ENCODE measurements at places on chromosomes 13 and 19. TPM values are rescaled to one million over a fixed set of nuclear protein-coding genes. Genes with fewer than 3 reads are reported as not detected.

PNPLA6 gene
- total RNA-seq: 163 TPM

PPP1R15A gene
- 39.8 TPM for total RNA-seq

TGFBR3L gene
- not detected for total RNA-seq

IQCN gene
- total RNA-seq: not detected

AMER2 gene
- total RNA-seq: not detected

PRX gene
- 2.5 TPM for total RNA-seq

PLPPR2 gene
- total RNA-seq: 21.4 TPM

DHRS12 gene
- 3.0 TPM for total RNA-seq

KLHL1 gene
- not detected for total RNA-seq

IFNL3 gene
- total RNA-seq: not detected

PEG3 gene
- 0.29 TPM for total RNA-seq

CAMSAP3 gene
- total RNA-seq: not detected

KLK4 gene
- not detected for total RNA-seq

SYCN gene
- total RNA-seq: not detected

MZT1 gene
- 20.5 TPM for total RNA-seq

C19orf67 gene
- not detected for total RNA-seq

FOXA3 gene
- not detected for total RNA-seq

CEACAM6 gene
- not detected for total RNA-seq

DMPK gene
- total RNA-seq: 23.9 TPM

NOVA2 gene
- total RNA-seq: not detected

SMIM44 gene
- not detected for total RNA-seq

PRKD2 gene
- total RNA-seq: 25.2 TPM

ZNF627 gene
- total RNA-seq: 8.1 TPM

FAM32A gene
- total RNA-seq: 103 TPM

PEAK3 gene
- not detected for total RNA-seq

PODNL1 gene
- total RNA-seq: 8.9 TPM

HSD17B14 gene
- 2.3 TPM for total RNA-seq

SETDB2 gene
- 11.5 TPM for total RNA-seq

CGB5 gene
- not detected for total RNA-seq

C19orf81 gene
- total RNA-seq: not detected

KIR3DL1 gene
- not detected for total RNA-seq

NOTCH3 gene
- total RNA-seq: 12.2 TPM

SPC24 gene
- 78.5 TPM for total RNA-seq

C19orf38 gene
- not detected for total RNA-seq

TLE2 gene
- total RNA-seq: 1.9 TPM

PIN1 gene
- total RNA-seq: 158 TPM

CGB8 gene
- not detected for total RNA-seq
